NCI-H1930 (cell line): ENCODE measurements at places on chromosomes 7 and 10.

DNA sequence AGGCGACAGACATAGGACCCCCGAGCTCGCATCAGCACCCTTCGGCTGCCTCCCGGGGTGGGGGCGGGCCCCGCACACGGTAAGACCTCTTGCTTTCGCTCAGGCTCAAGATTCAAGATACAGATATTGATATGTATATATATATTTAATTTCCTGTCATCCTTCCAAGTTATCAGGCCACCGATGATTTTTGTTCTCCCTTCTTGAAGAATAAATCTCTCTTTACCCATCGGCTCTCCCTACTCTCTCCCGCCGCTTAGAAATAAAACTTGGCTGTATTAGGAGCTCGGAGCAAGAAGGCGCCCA is 603 bp downstream of the ADRA2A start:
- no peak for DNase-seq

DNA sequence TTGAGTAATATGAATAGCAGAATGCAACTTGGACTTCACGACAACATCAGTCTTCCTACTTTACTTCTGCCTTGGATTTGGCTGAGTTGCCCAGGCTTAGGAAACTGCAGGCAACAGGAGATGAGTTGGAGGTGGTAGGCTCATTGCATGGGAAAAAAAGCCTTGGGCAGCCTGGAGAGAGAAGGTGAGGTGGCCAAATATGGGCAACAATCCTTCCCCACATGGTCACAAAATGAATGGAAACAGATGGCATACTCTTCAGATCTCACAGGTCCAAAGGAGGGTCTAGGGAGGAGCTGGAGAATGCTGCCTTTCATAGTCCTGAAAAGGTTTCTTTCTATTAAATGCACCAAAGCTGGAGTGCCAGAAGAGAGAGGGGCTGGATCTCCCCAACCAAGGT is 128.6 kb upstream of the AOAH start:
- DNase-seq: no peak

DNA sequence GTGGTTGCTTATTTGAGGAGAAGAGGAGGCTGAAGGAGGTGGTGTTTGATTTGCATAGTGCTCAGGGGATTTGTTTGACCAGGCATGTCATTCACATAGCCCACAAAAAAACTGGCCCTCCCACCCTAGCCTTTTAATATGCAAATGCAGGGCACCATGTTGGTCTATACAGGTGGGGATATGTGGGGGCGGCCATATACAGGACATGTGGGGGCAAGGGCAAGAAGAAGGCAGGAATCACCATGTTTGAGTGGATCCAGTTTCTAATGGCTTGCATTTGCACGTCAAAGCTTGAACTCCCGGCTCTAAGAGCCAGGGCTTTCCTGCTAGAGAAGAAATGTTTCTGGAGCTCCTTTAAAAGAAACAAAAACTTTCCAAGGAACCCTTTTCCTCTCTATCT is 541.0 kb downstream of the ZWINT start:
- DNase-seq: no peak

DNA sequence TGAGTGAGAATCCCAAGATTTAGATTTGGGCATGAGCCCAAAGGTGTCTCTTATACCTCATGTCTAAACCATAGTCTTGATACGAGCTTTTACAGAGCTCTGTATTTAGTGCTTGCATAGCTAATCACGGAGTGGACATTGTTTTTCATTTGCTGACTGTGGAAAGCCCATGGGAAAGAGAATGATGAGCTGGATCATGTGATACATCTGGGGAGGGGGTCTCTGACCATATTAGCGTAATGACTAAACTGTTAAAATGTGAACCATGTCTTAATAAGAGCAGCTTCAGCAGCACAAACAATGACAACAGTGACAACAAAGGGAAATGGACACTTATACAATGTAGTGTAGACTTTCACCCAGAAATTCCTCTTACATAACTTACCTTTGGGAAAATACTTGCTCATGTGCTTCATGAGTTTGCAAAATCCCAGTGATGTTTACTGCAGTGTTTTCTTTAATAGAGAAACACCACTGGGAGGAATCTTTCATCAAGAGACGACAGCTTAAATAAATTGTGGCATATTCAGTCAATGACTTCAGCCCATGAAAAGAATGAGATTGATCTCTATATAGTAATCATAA is 44.0 kb upstream of the ITGB1 start:
- no peak for DNase-seq

GRCh38 chr10:113061054-113061430 is 111.0 kb downstream of the TCF7L2 start:
- DNase-seq: no peak

GRCh38 chr10:20767028-20767427 is 130.1 kb downstream of the NEBL start:
- DNase-seq: no peak

DNA sequence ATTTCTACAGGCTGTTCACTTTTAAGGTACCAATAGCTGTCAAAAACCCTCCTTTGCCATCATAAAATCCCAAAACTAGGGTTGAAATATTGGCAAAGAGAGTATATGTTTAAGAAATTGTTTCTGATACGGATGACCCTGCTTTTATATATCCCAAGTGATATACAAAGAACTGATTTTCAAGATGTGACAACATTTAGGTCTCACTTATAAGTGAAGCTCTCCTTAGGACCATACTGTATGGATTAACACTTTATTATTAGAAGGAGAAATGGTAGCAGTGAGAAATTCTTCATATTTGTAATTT is 11.0 kb upstream of the CRPPA start:
- no peak for DNase-seq

- no peak for DNase-seq
Measured at GRCh38 chr10:48659790-48660189, 24.9 kb upstream of the WDFY4 start.

- no peak for DNase-seq
Measured at GRCh38 chr10:104778371-104778770, 137.3 kb downstream of the SORCS3 start.

- no peak for DNase-seq
Measured at GRCh38 chr10:9228771-9229170, 1174.3 kb downstream of the GATA3 start.

GRCh38 chr10:125034675-125035074 is 92.8 kb downstream of the ZRANB1 start:
- DNase-seq: no peak

DNA sequence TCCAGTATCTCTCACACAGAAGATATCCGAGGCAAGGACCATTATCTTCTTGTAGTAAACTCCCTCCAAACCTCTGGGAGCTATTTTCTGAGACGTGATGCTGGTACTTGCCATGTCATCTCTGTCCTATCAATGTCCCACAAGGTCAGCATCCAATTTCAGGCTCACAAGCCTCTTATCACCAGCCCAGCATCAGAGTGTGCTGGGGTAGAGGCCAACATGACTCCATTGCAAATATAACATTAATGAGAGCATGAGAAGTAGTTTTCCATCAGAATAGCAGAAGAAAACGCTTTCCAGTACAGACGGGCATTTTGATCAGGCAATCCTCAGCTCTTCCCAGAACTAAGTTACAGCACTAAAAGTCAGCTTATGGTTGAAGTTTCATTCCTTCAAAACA is 5.6 kb downstream of the MORN4 start:
- no peak for DNase-seq

- no peak for DNase-seq
Measured at GRCh38 chr7:17507717-17508116, 209.3 kb downstream of the AHR start.

DNA sequence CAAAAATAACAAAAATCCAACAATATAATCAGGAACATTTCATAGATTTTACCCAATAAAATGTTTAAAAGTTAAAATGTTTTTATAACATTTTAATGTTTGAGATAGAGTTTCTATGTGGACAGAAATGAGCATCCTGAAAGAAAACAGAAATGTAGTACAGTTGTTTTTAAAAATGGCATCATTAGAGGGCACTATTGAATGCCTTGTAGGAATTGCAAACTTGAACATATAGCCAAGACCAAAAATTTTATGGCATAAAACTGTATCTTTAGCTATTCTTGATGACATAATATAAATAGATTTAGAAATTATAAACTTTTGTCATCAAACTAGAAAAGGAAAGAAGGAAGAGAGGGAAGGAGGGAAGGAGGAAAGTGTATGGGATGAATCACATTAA is 1372.7 kb downstream of the GATA3 start:
- no peak for DNase-seq

DNA sequence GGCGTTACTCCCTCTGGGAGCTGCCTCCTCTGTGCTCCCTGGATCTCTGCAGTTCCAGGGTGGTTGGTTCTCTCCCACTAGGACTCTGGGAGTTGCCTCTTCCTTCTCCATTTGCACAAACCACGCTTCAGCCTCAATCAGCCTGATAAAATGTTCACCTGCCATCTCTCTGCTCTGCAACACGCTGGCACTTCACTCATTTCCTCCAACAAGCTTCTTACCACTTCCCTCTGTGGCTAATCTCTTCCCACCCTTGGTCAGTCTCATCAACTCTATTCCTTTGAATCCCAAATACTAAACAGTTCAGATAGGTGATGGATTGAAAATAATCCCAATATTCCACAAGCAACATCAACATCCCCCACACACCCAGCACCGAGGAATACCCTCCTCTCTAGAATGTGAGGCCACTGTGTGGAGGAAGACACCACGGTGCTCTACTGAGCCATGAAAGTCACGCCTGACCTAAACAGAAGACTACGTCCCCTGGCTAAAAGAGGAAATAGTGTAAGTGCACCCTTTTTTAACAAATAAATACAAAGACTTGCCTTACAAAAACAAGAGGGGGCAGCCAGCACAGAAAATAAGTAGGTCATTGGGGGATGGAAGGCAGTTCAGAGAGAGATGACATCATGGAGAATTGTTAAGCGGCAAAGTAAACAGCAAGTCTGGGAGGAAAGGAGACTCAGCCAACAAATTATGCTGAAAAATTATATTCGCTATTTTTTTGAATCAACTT is 1.9 kb upstream of the FAM170B start:
- no peak for DNase-seq

- no peak for DNase-seq
Measured at GRCh38 chr10:115628616-115629015, 535.5 kb downstream of the ATRNL1 start.

- DNase-seq: no peak
Measured at GRCh38 chr7:121382473-121382872, 13.6 kb downstream of the FAM3C start.

DNA sequence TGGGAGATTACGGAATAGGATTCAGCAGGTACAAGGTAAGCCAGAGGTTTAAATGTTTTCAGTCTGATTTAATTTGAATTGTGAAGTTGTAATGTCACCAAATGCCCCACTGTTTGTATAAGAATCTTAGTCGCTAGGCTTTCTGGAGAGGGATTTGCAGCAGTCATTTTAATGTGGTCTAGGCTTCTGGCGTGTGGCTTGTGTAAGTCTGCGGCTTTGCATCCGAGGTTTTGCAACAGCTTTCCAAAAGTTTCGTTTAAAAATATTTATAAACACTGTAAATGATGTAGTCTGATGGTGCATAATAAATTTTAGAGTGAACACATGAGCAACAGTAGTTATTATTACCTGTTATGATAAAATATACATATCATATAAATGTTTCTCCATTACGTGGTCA is 26.1 kb upstream of the BHLHA15 start:
- DNase-seq: no peak

GRCh38 chr10:60182691-60183090 is 207.0 kb downstream of the ANK3 start:
- no peak for DNase-seq

- no peak for DNase-seq
Measured at GRCh38 chr7:5780801-5781496, 514 bp downstream of the RNF216 start.

DNA sequence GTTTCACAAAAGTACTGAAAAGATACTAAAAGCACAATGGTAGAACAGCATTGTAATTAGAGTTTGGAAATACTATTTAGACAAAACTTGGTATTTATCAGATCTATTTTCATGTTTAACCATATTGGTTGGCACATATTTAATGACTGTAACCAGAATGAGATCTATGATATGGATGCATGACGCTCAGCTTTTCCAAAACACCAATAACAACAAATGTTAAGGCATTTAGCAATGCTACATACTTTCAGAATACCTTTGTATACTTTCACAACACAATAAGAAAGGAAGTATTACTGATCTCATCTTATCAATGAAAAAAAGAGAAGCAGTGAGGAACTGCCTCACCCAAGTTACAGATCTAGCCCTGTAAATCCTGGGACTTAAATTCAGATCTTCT is 74.8 kb downstream of the THSD7A start:
- DNase-seq: no peak

GRCh38 chr7:51256209-51256781 is 60.3 kb downstream of the COBL start:
- DNase-seq: no peak

GRCh38 chr10:124448696-124449169 is 1.1 kb downstream of the NKX1-2 start:
- DNase-seq: no peak
